ENCODE measurements at places on chromosomes 3 and 15. TPM values are rescaled to one million over a fixed set of nuclear protein-coding genes. Genes with fewer than 3 reads are reported as not detected.

ITPKA gene
- 0.62 TPM for total RNA-seq

TEX9 gene
- total RNA-seq = 1.3 TPM

ATP13A5 gene
- total RNA-seq = not detected

TMEM207 gene
- total RNA-seq = not detected

ADAMTS9 gene
- total RNA-seq = 0.08 TPM
